Right lung (tissue), 10 donors: ENCODE measurements at places on chromosomes 12 and 14.

- DNase-seq: no peak
Observed at GRCh38 chr14:106308839-106309389, 782.5 kb downstream of the TMEM121 start.

DNA sequence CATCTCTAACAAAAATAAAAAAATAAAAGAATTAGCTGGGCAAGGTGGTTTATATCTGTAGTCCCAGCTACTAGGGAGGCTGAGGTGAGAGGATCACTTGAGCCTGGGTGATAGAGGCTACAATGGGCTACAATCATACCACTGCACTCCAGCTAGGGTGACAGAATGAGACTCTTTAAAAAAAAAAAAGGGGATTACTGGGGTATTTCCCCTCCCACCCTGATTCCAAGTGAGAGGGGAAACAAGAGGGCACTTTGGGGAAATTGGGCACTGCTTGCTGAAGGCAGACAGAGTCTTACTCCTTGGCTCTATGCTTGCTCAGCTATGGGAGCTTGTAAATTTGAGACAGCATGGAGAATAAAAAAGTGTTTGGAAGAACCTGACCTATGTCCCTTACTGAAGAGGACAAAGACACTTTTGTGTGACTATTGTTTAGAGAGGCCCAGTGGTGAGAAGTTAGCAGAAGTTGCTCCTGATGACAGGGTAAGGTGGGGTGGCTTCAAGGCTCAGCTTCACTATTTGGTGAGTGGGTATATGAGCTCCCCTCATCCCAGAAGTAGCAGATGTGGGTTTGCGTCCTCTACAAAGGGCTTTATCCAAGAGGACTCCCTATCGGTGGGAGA lies 44.0 kb downstream of the KLRG1 start:
- no peak for DNase-seq

DNA sequence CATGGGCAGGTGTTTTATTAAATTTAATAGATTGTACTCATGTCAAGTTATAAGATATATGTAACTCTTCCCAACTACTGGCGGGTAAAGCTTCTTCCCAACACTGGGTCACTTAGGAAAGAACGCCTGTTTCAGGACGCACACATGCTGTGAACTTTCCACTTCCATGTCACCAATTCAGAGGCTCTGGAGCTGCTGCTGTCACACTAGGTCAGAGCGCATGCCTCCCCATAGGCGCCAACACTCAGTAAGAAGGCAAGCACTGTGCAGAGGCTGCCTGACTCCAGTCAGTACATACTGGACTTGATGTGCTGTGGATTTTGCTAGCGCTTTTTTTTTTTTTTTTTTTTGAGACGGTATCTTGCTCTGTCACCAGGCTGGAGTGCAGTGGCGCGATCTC lies 17.2 kb downstream of the SLC15A4 start:
- no peak for DNase-seq

DNA sequence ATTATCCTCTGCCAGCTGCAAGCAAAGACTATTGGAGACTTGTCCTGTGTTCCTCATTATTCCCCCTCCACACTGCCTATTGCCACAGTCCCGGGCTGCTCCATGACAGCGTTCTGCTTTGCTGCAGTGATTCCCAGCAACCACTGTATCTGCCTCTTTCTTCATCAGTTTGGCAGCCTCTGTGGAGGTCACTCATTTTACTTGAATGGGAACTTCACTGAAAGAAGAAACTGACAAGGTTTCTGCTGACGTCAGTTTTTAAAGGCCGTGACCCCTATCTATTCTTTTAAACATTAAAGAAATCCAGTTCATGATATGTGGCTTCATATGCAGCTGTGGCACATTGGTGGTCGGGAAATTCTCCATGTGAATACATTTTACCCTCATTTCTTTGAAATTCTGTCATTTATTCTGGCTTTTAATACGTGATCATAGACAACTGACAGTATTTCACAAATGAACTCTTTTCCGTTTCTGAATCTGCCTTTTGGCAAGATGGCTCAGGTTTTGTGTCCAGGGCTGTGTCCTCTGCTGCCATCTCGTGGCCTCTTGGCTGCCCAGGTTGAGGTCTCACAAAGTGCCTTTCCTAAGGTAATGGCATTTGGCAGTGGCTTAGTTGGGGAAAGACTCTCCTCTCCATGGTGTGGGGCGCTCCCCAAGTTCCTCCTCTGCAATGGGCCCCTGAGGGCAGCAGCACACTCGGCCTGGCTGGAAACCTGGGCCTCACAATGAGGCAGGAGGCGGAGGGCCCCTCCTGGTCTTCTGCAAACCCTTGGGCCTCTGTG lies 5.8 kb downstream of the TMEM253 start:
- peak; percentile 80 for DNase-seq

DNA sequence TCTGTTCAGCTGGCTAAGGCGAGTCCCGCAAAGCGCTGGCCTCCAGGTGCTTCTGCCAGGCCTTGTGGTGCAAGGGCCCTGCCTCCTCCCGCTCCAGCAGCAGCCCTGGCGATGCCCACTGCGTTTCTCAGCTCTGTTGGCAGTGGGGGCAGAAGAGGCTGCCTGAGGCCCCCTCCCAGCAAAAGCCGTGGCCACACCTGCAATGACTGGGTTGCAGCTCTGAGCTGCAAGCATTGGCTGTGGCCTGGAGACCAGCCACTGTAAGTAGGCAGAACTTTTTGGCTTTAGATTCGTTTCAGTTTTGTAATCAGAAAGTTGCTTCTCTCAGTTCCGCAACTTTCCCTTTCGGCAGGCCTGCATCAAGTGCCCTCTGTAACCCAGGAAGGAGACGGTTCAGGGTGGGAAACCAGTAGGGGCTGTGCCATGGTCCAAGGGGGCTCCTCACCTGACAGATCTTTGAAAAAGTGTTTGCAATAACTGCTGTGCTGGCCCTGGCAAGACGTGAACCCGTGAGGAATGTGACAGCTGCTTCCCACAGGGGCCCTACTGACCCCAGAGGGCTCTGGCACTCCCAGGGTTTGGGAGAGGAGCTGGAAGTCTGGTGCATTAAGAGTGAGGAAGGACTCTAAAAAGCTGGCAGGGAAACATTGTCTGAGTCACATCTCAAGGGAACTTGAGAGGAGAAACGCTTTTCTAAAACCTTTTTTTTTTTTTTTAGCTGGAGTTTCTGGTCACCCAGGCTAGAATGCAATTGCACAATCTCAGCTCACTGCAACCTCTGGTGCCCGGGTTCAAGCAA lies 54.5 kb upstream of the MAX start:
- DNase-seq: no peak

DNA sequence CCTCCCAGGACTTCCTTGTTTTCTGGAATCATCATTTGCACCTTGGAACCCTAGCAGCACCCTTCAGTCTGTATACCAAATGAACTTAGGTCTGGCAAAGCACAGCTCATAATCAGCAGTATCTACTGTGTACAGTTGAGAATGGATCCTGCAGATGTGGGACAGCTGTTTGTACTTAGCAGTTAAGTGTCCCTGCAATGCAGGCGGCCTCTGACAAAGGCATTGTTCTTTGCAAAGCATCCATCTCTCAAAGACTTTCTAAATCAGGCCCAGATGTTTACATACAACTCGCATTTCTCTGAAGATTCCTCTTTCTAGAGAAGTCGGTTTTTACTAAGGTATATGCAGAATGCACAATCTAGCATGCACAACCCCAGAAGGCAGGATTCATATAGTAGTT lies 170.5 kb upstream of the RBM19 start:
- peak; percentile 17 for DNase-seq

DNA sequence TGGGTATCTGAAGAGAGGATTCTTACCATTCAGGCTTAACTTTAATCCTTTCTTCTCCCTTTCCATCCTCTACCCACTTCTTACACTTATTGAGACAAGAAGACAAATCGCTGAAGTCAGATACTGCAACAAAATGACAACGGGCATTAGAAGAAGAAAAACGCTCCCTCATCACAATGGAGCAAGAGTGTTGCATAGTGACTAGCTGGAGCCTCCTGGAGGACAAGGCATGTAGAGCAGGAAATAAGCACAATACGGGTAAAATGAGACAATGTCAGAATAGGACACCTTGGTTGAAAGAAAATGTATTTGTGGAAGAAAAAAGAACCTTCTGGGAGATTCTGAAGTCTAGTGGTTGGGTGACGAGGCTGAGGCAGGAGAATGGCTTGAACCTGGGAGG lies 501.0 kb downstream of the RERGL start:
- no peak for DNase-seq

DNA sequence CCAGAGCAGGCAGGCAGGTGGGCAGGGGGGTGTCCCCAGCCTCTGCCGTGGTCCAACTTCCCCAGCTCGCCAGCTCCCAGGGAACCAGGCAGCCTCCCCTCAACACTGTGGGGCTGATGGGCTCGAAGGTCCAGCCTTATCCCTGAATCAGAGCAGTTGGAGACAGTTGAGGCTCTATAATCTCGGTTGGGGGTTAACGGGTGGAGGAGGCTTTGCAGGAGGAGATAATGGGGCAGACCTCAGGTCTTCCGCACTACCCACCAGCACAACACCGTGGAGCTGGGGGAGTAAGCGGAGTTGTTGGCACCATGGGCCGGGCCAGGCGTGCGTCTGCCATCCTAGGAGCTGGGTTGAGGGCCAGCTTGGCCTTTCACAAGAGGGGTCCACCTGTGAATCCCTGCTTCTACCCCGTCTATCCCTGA lies 13.9 kb upstream of the HDAC7 start:
- DNase-seq: no peak

- DNase-seq: no peak
Observed at GRCh38 chr14:57060276-57060955, 208.3 kb downstream of the EXOC5 start.

DNA sequence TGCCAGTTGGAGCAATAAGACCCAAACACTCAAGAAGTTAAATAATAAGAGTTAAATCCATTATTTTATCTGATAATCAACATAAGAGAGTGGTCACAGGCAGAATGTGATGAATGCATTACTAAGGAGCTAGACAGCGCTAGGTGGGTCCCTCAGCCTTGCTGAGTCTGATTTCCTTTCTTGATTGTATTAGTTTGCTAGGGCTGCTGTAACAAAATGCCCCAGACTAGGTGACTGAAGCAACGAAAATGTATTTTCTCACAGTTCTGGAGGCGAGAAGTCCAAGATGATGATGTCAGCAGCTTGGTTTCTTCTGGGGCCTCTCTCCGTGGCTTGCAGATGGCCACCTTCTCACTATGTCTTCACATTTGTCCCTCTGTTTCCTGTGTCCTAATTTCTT lies 8.2 kb upstream of the CCDC177 start:
- no peak for DNase-seq

DNA sequence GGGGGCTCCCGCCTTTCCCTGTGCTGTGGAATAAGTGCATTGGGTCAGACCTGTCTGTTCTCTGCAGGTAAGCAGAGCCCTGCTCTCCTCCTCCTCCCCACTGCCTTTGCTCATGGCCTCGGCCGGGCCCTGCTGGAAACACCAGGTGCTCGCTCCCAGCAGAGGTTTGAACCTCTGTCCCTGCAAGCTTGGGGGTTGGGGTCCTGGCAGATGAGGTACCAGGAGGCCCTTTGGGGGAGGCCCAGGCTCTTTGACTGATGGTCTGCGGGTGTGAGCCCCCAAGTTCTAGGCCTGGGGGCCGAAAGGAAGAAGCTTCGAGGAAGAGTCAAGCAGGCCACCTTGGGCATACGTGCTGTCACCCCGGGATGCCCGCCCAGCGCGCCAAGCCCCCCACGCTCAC lies 22.1 kb upstream of the CEP170B start:
- no peak for DNase-seq

DNA sequence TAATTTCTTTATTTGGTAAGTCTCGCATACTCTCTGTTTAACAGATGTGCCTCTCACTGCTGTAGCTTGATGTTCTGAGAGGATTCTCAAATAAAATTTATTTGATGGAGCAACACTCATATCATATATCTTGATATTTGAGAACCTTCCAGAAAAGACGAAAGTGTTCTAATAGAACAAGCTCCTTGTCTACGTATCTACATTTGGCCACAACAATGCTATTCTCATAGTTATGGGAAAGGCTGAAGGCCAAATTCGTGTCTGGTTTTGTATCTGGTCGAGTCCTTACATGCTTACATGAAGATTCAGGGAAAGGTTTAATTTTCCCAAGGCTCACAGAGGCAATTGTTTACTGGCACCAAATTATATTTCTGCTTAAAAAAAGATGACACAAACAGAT lies 186.7 kb upstream of the SLC38A2 start:
- DNase-seq: no peak

GRCh38 chr14:90136904-90137303 lies 75.1 kb downstream of the KCNK13 start:
- no peak for DNase-seq

DNA sequence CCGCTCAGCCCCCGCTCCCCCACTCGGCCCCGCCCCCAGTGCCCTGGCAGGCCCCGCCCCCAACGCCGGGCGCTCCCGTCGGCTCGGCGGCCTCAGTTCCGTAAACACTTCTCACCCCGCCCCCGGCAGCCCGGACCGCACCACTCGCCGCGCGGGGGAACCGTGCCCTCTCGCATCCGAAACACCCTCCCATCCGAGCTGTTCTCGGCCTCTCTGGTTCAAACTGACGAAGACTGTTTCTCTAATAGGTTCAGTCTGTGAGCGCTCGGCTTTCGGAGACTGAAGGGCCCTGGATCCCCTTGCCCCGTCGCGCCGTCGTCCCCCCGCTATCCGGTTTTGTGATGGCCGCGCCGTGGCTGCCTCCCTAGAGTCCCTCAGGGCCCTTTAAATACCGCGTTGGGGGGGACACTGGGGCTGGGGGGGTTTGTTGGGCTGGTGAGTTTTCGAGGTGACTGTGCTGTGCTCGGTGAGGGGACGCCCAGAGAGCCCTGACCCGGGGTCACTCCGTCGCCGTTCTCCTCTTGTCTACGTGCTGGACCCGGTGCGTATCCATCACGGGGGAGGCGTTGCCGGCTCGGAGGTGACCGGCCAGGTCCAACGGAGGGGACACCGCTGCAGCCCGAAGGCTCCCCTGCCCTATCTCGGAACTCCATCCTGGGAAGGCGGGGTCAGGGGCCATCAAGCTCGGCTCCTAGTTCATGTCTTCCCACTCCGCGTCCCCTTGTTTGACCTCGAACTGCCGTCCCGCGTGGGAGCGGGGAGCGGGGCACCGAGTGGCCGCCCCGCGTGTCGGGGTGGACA lies at the start of gene TCP11L2:
Gene TCP11L2 (plus strand): TSS at position 333 of the 801 bp plus-strand sequence. CDS start 8,343 bp downstream, outside the sequence.
- peak; percentile 84 for DNase-seq

DNA sequence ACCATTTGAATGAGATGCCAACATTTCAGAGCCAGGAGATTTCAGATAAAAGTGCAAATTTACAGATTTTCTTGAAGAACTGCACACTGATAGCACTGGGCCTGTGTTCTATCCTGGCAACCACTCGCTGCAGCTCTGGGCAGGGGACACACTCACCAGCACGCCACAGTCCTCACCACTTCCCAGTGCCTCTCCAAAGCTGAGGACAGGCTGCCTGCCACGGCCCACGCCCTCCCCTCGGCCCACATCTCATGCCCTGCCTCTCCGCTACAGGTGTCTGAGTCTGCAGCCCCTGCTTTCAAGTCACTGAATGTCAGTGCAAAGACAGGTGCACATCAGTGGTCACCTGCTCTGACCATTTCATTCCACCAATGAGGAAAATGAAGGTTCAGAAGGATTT lies 12.7 kb downstream of the CAMKK2 start:
- DNase-seq: no peak

GRCh38 chr12:128091951-128092382 lies 175.0 kb upstream of the TMEM132C start:
- DNase-seq: no peak

GRCh38 chr14:60807971-60808370 lies 73.4 kb downstream of the MNAT1 start:
- no peak for DNase-seq
